ENCODE measurements at places on chromosomes 5 and 9.

DNA sequence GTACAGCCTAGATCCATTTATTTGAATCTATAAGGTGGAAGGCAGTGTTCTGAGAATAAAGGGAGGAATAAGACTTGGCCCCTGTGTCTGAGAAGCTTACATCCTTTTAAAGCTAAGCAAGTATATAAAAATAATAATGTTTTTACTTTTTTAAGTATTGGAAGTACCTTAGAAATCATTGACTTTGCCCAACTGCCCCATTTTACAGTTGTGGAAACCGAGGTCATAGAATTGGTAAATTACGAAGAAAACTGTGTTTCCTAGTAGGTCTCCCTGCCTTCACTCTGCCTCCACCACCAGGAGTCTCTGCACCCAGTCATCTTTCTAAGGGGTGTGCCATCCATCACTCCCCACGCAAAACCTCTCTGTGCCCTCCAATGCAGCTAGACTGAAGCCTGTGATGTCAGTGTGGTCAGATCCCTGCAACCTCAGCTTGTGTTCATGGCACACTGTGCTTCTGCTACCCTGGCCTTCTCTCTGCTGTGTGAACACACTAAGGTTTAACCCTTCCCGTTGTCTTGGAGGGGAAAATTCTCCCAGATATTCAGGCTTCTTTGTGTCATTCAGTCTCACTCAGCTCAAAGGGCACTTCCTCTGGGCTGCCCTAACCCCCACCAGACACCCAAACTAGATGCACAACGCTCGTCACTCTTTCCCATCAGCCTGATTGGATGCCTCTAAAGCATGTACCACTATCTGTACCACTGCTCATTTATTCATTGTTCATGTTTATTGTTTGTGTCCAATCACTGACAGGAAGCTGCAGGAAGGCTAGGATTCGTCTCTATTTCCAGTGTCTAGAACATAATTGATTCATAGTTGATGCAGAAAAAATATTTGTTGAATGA, 18.2 kb downstream of the ADRB2 start:
- peak; percentile 45 for DNase-seq

DNA sequence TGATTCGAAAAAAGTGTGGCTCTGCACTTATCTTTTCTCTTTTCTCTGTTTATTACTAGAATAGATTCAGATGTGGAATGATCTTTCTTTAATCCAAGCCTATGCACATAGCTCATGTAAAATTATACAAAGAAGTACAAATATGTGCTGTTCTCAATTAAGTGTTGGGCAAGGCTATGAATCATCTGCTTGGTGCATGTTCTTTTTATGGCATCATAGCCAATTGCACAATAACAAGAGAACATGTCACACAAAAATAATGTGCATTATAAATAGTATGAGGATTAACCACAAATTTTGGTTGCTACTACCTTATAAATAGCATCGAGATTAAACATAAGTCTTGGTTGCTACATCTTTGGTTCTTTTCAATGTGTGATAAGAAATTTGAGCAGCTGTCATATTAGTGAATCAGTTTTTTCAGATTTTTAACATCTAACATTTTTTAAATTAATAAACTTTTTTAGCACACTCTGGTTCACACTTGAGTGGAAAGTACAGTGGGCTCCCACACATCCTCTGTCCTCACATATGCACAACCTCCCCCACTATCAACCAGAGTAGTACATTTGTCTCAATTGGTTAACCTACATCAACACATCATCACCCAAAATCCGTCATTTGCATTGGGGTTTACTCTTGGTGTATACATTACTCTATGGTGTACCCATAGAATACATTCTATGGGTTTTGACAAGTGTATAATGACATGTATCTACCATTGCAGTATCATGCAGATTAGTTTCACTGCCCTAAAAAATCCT, 6.8 kb upstream of the RECK start:
- no peak for DNase-seq

DNA sequence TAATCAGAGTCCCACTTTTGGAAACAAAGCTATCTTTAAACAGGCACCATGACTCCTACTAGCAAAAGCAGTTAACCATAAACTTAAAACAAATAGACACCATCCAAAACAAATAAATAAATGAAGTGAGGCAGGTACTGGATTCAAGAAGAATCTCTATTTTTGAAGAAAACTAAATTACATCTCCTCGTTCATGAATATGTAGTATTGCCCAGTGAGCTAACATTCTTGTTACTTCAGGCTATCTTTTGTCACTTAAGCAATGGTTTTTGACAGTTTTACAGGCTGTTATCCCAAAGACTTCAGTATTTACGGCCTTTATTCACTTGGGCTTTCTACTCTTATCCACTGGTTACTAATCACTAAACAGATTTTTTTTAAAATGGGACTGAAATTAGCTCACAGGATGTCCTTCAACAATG, 242.5 kb downstream of the MLLT3 start:
- DNase-seq: no peak

- DNase-seq: peak; percentile 77
These were observed 610 bp downstream of the PSIP1 start for GRCh38 chr9:15509931-15510788.

GRCh38 chr5:133868946-133869518, 99.4 kb downstream of the C5orf15 start:
- peak; percentile 88 for DNase-seq

GRCh38 chr5:75558981-75559632, 47.4 kb downstream of the POLK start:
- no peak for DNase-seq

DNA sequence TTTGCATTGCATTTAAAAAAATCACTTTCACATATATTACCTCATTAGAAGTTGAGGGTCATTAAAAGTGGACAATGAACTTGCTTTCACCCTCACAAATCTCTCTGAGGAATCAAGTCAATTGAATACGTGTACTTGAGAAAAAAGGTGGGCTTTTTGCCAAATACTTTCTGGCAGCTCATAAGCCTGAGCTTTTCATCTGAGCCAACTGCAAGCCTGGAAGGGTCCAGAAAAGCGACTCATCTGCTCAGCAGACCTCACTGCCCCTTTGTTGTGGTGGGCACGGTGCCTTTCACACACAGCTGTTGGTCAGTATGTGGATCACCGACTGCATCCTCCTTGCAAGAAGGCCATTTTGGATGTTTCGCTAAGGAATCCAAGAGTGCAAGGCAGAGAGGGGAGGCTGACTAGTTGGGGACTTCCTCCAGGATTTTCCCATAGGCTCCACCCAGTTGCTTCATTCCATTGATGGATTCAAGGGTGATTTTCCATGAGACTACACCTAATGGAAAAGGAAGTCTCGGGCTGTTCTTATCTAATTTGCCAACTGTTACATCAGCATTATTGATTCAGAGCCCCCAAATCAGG, 564.7 kb downstream of the PDE4D start:
- DNase-seq: no peak

DNA sequence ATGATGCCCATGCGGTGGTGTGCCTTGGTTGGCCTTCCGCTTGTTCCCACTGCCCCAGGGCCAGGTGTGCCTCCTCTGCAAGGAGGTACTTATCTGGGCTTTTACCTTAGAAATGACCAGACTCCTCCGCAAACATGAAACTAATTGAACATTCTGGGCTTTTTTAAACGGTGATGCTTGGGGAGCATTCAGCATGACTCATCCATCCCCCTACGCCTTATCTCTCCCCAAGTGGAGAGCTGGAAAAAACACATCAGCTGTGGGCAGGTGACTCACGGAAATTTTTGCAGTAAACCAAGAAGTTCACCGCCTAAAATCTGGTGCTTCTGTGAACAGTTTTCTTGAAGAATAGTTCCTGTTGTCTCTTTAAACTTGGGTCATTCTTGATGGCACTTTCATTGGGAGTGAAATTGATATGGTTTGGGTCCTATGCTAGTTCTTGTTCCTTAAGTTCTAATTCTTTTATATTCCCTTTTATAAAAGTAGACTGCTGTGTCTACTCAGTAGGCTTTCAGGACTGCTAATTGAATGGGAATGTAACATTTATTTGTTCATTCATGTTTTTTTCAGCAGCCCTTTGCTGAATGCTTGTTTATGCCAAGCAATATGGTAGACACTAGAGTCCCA, 39.6 kb downstream of the SFXN1 start:
- peak; percentile 95 for DNase-seq
